ENCODE measurements at places on chromosomes 2 and 18. TPM values are rescaled to one million over a fixed set of nuclear protein-coding genes. Genes with fewer than 3 reads are reported as not detected.

- peak; percentile 87 for DNase-seq
These were observed 24.0 kb upstream of the CREB1 start for GRCh38 chr2:207505728-207506127.

- no peak for DNase-seq
These were observed 1.7 kb downstream of the MFF start for GRCh38 chr2:227326783-227327182.

- no peak for DNase-seq
These were observed 67.6 kb upstream of the MCFD2 start for GRCh38 chr2:46983065-46983801.

DNA sequence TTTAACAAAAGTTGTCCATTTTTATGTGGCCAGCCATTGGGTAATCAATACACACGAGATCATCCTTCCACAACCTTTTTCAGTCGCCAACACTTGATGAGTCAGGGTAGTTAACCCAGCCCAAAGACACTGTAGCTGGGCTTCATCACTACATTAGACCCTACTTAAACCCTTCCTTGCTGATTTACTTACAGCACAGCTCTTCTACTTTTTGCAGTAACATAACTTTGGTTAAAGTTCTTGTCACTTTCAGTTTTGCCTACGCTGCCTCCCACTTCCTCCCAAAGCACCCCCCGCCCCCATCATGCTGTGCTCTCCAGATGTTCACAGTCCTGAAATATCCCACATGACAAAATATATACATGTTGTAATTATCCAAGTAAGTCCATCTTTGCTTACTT is 103.6 kb downstream of the CDK15 start:
- DNase-seq = no peak

- DNase-seq = no peak
These were observed 64.0 kb downstream of the CTIF start for GRCh38 chr18:48602759-48603390.

GRCh38 chr2:85410584-85411404 is 628 bp upstream of the CAPG start:
- DNase-seq = no peak

DNA sequence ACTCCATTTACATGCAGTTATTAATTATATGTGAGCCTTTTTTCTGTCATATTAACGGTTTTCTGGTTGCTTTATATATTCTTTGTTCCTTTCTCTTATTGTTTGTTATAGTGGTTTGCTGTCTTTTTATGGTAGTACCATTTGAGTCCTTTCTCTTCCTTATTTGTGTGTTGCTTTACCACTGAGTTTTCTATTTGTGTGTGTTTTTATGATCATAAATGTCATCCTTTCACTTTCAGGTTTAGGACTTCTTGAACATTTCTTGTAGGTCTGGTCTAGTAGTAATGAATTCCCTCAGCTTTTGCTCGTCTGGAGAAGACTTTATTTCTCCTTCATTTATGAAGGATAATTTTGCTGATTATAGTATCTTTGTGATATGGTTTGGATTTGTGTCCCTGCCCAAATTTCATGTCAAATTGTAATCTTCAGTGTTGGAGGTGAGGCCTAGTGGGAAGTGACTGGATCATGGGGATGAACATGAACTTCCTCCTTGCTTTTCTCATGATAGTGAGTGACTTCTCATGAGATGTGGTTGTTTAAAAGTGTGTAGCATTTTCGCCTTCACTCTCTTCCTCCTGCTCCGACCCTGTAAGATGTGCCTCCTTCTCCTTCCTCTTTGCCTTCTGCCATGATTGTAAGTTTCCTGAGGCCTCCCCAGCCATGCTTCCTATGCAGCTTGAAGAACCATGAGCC is 11.5 kb downstream of the GCC2 start:
- DNase-seq = no peak

DNA sequence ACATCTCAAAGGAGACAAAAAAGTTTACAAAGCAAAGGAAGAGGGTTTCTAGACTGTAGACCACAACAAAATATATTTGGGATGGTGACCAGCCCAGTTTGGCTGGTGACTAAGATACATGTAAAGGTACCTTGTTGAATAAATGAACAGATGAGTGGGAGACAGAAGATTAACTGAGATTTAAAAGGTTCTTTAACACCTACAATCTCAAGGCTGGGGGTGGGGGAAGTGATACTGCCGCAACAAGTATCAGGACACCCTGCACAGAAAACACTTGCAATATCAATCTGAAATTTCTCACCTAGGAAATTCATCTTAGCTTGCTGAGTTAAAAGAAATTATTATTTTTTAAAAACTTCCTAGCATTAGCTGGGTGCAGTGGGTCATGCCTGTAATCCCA is 8.3 kb downstream of the RNF149 start:
- no peak for DNase-seq

DNA sequence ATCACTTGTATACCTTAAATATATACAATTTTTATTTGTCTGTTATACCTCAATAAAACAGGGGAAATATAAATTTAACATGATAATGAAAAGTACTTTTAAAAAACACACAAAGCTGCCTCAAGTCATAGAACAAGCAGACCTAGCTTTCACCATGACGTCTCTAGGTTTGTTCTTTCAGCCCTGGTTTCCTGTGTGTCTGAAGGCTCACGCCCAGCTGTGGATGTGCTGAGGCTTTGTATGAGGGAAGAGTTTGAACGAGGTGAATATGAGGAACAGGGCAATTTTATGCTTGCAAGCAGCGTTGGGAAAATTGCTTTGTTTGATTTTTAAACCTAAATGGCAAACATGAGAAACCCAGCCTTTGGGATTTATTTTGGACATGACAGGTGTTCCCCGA is 15.3 kb downstream of the SH3RF3 start:
- no peak for DNase-seq

DNA sequence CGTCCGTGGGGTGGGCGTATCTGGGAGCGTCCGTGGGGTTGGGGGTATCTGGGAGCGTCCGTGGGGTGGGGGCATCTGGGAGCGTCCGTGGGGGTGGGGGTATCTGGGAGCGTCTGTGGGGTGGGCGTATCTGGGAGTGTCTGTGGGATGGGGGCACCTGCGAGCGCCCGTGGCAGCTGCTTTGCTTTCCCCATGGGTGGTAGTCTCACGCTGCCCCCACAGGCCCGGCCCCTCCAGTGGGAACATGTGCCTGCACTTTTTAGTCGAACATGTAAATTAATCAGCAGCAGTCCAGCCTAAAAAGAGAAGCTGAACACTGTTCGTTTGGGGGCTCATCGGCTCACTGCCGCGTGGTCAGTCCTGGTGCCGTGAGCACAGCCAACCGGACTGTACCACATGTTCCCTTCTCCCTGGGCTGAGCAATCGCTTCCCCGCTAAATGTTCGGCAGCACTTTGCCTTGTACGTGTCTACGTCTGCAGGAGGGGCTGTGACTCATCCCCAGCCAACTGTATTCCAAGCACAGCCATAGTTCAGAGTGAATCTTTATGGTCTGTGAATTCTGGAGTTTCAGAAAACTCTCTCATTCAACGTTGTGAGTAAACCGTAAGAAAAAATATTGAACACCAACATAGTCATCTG is 271.5 kb downstream of the AGAP1 start:
- DNase-seq = peak; percentile 30

DNA sequence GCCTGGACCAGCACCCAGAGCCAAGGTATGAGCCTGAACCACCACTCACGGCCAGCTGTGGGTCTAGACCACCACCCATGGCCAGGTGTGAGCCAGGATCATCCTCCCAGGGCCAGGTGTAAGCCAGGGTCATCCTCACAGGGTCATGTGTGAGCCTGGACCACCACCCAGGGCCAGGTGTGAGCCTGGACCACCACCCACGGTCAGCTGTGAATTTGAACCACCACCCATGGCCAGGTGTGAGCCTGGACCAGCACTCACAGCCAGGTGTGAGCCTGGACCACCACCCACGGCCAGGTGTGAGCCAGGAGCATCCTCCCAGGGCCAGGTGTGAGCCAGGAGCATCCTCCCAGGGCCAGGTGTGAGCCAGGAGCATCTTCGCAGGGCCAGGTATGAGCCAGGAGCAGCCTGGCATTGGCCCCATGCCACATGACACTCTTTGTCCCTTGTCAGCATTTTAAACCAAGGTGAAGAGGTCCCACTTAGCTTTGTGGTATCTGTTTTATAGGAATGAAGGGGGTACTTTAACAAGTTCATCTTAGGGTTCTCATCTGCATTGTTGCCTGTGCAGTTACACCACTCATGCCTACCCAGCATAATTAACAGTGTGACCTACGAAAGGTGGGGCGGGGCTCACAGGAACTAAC is 71.2 kb downstream of the AGAP1 start:
- no peak for DNase-seq

The RNF152 gene
- 0.18 TPM for total RNA-seq

The MOCOS gene
- 3.0 TPM for total RNA-seq

The NGEF gene
- 17.8 TPM for total RNA-seq
